ENCODE measurements at places on chromosomes 1 and 21.

DNA sequence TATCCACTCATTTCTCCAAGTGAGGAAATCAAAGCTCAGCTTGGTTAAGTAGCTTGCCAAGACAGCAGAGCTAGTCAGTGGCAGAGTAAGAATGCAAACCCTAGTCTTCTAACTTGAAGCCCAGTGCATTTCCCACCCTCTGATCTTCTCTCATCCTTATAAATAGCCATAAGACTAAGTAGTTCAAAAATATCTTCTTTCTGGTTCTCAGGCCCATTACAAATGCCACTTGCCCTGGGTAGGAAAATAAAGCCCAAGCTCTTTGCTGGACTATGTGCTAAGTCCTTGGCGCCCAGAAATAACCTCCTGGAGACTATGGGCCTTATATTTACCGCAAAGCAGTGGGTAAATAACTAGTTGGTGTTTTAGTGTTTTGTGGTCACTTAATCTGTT is 505.8 kb downstream of the PLPP3 start:
- no peak for DNase-seq

DNA sequence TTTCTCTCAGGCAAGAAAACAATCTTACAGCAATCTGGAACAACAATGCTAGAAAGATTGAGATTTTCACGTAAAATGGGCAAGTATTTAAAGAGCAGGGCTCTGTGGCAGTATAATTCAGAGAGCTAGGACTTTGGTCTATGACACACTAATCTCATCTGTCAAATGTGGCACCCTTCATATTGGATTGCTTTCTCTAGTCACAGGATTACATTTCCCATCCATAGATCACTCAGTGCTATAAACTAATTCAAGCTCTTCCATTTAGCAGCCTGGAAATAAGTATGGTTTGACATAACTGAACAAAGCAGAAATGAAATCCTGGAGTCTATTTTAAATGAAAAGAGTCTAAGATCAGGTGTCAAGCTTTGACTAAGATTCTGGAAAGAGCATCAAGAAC is 263.1 kb upstream of the TMPRSS15 start:
- no peak for DNase-seq

DNA sequence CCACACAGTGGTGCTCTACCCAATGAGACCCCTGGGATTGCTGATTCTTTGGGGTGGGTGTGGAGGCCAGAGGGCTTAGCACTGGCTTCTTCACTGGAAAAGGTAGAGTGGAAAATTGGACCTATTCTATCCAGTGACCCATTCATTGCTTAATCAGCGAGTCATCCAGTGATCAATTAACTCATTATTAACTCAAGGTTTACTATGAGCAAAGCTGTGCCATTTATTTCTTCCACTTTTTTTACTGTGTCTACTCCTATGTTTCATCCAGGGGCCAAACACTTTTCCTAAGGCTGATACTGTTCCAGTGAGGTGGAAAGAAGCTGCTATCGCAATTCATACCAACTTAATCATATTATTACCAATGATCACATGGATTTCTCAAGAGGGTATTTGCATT is 363.9 kb downstream of the RPS6KC1 start:
- no peak for DNase-seq

GRCh38 chr1:221961532-221962292 is 219.8 kb upstream of the DUSP10 start:
- DNase-seq: no peak
